Activated T-helper 1 cell treated with anti-CD3 and anti-CD28 coated beads, Interleukin-12 subunit alpha, Interleukin-12 subunit beta, Interleukin-2, Interleukin-4 antibody, amounts not matched to agents 30 ng/mL and 10 ng/mL and 1 ng/mL, durations not matched to agents 14 hours and 24 hours and 36 hours (primary cell): ENCODE measurements at places on chromosomes 5 and 9.
A peak's percentile ranks its signal among the peaks of the same experiment; 100 is the strongest.

DNA sequence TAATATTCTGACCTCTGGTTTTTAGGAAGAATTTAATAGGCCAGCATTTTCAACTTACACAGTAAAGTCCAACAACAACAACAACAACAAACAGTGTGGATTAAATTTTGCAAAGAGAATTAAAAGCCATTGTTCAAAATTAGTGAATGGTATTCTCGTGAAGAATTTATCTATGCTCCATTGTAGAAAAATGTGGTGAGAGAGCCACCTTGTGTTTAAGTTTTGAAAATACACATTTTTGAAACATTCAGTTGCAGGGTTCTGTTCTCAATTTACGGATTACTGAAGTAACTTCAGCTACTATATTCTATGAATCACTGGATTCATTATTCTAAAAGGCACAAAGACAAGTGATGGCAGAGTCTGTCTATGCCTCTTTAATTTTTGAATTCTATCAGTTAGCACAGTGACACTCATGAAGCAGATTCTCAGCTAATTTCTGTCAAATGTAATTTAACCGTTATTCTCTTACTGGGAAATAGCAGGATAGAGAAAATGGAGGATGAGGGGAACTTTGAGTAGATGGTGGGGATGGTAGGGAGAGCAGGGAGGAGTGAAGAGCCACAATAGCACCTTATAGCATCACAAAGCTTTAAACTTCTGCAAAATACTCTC is 11.0 kb downstream of the CCDC152 start:
- H3K27me3 ChIP-seq = peaks cover 10% of the 10 kb centered on the region
- no peaks in the 10 kb centered on the region for H3K36me3 ChIP-seq
- no peaks in the 10 kb centered on the region for H3K4me1 ChIP-seq

GRCh38 chr5:135013947-135014570 is 20.0 kb downstream of the PITX1 start:
- peaks cover 3% of the 10 kb centered on the region for H3K27me3 ChIP-seq
- H3K4me1 ChIP-seq = no peaks in the 10 kb centered on the region
- no peak for DNase-seq
- no peaks in the 10 kb centered on the region for H3K36me3 ChIP-seq

GRCh38 chr9:112170968-112171367 is 4.1 kb downstream of the SUSD1 start:
- no peak overlapping the region for H3K27ac ChIP-seq
- peaks cover 31% of the 10 kb centered on the region for H3K36me3 ChIP-seq
- peaks cover 3% of the 10 kb centered on the region for H3K27me3 ChIP-seq
- peaks cover 66% of the 10 kb centered on the region for H3K4me1 ChIP-seq
- H3K4me3 ChIP-seq = no peak overlapping the region
- no peak for DNase-seq

DNA sequence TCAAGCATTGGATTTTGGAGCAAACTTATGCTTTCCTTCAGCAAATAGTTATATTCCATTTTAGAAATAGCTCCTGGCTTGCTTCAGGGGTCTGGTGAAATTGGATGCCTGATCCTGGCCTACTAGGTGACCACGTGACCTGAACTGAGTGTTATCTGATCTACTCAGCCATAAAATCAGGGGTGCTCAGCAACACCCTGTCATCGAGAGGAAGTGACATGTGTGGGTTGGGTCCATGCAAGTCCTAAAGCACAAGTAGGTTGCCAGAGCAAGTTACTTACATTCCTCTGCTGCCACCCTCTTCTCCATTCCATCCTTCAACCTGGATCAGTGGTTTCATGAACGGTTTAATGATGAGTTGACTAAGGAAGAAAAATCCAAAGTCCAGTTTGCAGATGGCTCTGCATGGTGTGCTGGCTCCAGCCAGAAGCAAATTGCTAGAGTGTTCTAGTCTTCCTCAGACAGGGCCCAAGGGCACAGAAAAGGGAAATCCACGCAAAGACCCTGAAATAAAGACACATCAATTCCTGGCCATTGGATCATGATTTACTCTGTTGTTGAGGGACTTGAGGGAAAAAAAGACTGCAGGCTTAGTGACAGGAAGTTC is 2.8 kb upstream of the FAM193B start:
- H3K36me3 ChIP-seq = peaks cover 2% of the 10 kb centered on the region
- peaks cover 31% of the 10 kb centered on the region for H3K4me1 ChIP-seq
- H3K27me3 ChIP-seq = no peaks in the 10 kb centered on the region
- no peak overlapping the region for H3K4me3 ChIP-seq
- DNase-seq = peak; percentile 10
- H3K27ac ChIP-seq = no peak overlapping the region

DNA sequence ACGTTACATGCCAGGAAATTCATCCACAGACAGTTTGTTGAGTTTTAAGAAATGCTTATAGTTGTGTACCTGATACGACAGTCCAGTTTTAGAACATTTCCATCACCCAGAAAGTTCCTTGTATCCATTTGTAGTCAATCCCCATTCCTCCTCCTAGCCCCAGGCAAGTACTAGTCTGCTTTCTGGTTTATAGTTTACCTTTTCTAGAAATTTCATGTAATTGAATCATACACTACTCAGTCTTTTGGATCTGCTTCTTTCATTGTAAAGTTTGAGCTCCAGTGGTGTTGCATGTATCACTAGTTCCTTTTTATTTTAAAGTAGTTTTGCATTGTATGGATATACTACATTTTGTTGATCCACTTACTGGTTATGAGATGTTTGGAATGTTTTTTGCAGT is 291.2 kb downstream of the AOPEP start:
- no peak overlapping the region for H3K4me3 ChIP-seq
- H3K27me3 ChIP-seq = no peaks in the 10 kb centered on the region
- H3K27ac ChIP-seq = no peak overlapping the region
- DNase-seq = no peak
- H3K36me3 ChIP-seq = peaks cover 11% of the 10 kb centered on the region

- H3K27me3 ChIP-seq = peaks cover 7% of the 10 kb centered on the region
- DNase-seq = no peak
- no peaks in the 10 kb centered on the region for H3K4me1 ChIP-seq
- H3K27ac ChIP-seq = no peak overlapping the region
Observed at GRCh38 chr5:102625468-102625867, 126.7 kb upstream of the SLCO6A1 start.

DNA sequence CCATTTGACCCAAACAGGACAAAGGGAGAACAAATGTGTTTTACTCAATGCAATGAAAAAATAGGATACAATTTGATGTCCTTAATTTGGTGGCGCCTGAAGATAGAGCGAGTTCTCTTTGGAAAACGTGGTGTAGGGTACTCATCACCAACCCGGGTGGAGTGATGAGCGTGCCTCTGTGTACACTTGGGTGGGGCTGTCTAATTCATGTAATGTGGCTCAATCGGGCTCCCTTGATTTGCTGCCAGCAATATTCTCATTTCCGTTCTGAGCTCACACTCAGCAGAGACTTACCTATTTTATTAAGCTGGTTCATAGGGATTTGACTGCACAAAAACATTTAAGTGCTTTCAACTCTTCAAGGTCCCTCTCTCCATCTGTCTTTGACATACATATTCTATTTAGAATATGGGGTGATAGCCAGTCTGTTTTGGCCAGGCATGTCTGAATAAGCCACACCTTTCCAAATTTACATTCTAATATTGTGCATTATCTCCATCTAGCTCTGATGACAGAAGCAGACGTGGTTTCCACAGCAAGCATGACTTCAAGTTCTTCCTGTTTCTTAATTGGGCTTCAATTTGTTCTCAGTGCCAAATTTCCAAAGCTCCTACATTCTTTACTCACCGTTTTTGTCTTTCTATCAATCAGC is 162.5 kb downstream of the IRX2 start:
- H3K36me3 ChIP-seq = no peaks in the 10 kb centered on the region
- H3K27ac ChIP-seq = no peak overlapping the region
- no peaks in the 10 kb centered on the region for H3K27me3 ChIP-seq
- no peak overlapping the region for H3K4me3 ChIP-seq

GRCh38 chr9:95167998-95168397 is 149.5 kb downstream of the FANCC start:
- DNase-seq = peak; percentile 47
- H3K27ac ChIP-seq = peak overlapping the region; percentile 61
- H3K4me3 ChIP-seq = peak overlapping the region; percentile 3
- H3K4me1 ChIP-seq = peaks cover 48% of the 10 kb centered on the region

DNA sequence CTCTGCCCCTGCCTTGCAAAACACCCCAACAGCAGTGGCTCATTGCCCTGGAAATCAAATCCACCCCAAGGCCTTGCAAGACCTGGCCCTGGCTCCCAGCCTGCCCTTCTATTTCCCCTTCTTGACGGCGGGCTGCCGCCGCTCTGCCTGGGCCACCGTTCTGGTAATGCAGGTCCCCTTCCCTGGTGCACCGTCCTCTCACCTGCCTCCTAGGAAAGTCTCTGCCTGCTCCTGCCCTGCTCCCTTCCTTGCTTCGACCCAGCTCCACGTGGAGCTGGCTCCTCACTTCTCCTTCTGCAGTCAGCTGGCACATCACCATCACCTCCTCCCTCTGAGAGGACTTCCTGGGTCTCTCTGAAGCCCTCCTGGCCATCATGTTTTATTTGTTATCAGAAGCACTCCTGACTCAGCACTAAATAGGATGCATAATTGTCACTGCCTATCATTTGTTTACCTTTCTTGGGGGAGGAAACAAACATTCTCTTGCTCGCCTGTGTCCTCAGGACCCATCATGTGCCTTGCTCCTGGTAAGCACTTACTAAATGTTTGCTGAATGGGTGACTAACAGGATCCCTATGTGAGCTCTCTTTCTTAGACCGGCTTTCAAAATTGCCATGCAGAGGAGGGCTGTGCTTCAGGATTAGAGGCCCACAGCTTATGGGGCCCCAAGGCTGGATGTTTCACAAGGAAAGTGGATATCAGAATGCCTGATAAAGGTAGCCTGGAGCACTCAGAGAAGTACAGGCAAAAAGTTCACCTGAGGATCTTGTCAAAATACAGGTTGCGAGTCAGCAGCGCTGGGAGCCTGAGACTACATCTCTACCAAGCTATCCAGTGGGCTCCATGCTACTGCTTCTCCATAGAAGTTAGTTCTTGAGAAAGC is 19.6 kb upstream of the C5orf47 start:
- no peak for DNase-seq
- no peaks in the 10 kb centered on the region for H3K36me3 ChIP-seq
- no peak overlapping the region for H3K4me3 ChIP-seq
- H3K27ac ChIP-seq = no peak overlapping the region

- no peak for DNase-seq
- no peak overlapping the region for H3K27ac ChIP-seq
- no peaks in the 10 kb centered on the region for H3K4me1 ChIP-seq
Observed at GRCh38 chr5:130109152-130109551, 204.9 kb downstream of the CHSY3 start.

DNA sequence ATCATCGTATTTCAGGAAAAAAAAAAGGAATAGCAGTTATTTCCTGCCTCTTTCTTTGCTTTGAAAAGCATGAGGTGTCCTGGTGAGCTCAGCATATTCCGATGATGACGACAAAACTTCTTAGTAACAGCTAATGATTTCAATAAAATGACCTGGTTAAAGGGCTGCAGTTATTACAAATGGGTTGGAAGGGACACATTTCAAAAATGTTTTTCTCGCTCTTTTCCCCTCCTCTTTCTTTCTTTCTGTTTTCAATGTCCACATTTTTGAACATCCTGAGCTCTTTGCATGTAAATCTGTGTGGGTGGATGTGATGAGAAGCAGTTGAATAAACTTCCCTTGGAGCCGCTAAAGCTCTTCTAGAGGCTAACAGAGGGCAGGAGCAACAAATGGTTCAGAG is 186.8 kb upstream of the SLC27A6 start:
- no peaks in the 10 kb centered on the region for H3K36me3 ChIP-seq
- H3K27ac ChIP-seq = no peak overlapping the region
- peaks cover 2% of the 10 kb centered on the region for H3K27me3 ChIP-seq
- peaks cover 16% of the 10 kb centered on the region for H3K4me1 ChIP-seq

GRCh38 chr9:133517711-133518110 is 7.0 kb downstream of the MYMK start:
- DNase-seq = no peak
- H3K4me3 ChIP-seq = no peak overlapping the region
- no peaks in the 10 kb centered on the region for H3K4me1 ChIP-seq

- no peaks in the 10 kb centered on the region for H3K36me3 ChIP-seq
- no peaks in the 10 kb centered on the region for H3K4me1 ChIP-seq
Observed at GRCh38 chr9:78519786-78520185, 222.9 kb downstream of the PSAT1 start.

DNA sequence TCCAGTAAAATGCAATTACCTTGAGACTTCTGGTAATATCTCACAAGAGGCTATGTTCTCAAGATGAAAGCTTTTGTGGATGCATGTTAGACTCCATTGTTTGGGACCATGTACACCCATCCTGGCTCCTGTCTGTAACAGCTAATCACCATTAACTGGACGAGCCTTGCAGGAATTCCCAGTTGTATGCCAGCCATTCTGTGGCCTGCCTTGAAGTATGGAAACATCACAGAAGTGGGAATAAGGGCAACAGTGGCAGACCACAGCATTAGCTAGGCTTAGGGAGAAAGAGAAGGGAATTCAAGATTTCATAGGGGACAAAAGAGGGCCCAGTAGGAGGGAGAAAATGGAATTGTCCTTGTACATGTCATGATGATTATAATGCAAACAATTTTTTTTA is 79.0 kb downstream of the RORB start:
- H3K27me3 ChIP-seq = peaks cover 3% of the 10 kb centered on the region
- no peak for DNase-seq
- H3K36me3 ChIP-seq = no peaks in the 10 kb centered on the region
- H3K4me1 ChIP-seq = no peaks in the 10 kb centered on the region
- H3K4me3 ChIP-seq = no peak overlapping the region
- H3K27ac ChIP-seq = no peak overlapping the region

DNA sequence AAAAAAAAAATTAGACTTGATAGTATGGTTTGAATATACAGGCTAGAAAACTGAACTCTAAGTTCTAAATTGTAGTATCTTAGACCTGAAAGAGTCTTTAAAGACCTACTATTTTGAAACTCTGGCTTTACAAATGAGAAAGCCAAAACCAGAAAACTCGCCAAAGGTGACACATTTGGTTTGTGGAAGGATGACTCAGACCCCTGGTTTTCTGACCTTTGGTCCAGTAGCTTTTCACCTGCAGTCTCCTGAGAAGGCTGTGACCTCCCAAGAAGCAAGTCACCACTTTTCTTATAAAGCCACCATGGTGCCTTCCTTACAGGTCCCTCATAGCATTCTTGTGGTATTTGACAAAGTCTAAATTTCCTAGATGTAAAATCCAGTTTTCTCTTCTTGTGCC is 102.1 kb upstream of the CEP78 start:
- peaks cover 17% of the 10 kb centered on the region for H3K4me1 ChIP-seq
- H3K27me3 ChIP-seq = no peaks in the 10 kb centered on the region
- H3K36me3 ChIP-seq = peaks cover 9% of the 10 kb centered on the region
- H3K27ac ChIP-seq = no peak overlapping the region
- no peak overlapping the region for H3K4me3 ChIP-seq

- H3K27ac ChIP-seq = no peak overlapping the region
- no peak for DNase-seq
- no peak overlapping the region for H3K4me3 ChIP-seq
- H3K36me3 ChIP-seq = no peaks in the 10 kb centered on the region
- no peaks in the 10 kb centered on the region for H3K4me1 ChIP-seq
Observed at GRCh38 chr5:150641006-150641570, 628 bp downstream of the SYNPO start.

GRCh38 chr9:133846483-133847090 is 108.4 kb upstream of the SARDH start:
- no peaks in the 10 kb centered on the region for H3K27me3 ChIP-seq
- no peaks in the 10 kb centered on the region for H3K36me3 ChIP-seq
- H3K27ac ChIP-seq = no peak overlapping the region
- no peaks in the 10 kb centered on the region for H3K4me1 ChIP-seq
- no peak for DNase-seq
